ENCODE measurements at places on chromosomes 11 and 22. TPM values are rescaled to one million over a fixed set of nuclear protein-coding genes. Genes with fewer than 3 reads are reported as not detected.

Gene CCDC81
- 2.1 TPM for total RNA-seq

Gene FDXACB1
- 4.8 TPM for total RNA-seq

Gene DBX1
- 29.6 TPM for total RNA-seq

GRCh38 chr11:67268081-67268961, 2.0 kb downstream of the GRK2 start:
- no peak for DNase-seq

DNA sequence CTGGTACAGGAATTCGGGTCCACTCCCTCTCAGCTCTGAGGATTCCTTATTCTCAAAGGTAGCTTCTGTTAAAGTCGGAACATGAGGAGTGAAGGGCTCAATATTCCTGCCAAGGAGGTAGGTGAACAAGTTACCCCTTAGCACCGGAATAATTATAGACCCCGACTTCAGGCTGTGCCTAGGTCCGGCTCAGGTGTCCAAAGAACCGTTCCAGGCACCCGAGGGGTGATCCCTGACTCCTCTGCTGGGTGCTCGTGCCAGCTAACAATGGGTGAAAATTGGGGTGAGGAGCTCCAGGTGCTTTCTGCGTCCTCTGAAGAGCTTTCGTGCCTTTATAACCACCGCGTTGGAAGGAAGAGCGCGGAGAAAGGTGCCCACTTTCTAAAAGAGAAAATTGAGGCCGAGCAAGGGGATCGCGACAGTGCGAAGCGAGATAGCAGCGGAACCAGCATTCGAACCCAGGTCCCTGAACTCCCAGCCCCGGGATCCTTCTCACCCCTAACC, 393 bp downstream of the CYB561A3 start:
- no peak for DNase-seq

DNA sequence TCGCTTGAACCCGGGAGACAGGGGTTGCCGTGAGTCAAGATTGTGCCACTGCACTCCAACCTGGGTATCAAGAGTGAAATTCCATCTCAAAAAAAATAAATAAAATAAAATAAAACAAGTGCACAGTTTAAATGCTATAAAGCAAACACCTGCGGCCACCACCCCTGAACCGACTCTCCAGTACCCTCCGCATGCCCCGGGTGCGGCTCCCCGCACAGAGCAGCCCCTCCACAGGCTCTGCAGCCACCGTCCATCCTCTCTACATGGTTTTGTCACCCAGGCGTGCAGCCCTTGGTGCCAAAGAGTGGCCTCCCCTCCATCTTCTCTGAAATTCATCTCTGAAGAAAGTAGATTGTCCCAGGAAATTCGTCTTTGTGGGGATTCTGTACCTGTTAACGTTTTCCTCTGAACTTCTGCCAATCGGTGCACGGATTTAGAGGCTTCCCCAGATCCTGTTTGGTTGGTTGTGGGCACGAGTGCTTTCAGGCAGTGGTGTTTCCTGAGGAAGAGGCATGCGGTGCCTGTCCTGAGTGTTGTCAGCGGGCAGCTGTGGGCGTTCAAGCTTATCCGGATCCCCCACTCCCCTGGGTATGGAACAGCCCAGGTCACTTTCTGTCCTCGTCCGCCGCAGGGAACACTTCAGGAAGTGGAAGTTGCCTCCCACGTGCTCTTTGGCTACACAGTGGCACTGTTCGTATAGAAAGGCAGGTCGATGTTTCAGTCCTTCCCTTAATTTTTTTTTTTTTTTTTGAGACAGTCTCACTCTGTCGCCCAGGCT, 4.1 kb downstream of the MIOX start:
- DNase-seq, result no peak

DNA sequence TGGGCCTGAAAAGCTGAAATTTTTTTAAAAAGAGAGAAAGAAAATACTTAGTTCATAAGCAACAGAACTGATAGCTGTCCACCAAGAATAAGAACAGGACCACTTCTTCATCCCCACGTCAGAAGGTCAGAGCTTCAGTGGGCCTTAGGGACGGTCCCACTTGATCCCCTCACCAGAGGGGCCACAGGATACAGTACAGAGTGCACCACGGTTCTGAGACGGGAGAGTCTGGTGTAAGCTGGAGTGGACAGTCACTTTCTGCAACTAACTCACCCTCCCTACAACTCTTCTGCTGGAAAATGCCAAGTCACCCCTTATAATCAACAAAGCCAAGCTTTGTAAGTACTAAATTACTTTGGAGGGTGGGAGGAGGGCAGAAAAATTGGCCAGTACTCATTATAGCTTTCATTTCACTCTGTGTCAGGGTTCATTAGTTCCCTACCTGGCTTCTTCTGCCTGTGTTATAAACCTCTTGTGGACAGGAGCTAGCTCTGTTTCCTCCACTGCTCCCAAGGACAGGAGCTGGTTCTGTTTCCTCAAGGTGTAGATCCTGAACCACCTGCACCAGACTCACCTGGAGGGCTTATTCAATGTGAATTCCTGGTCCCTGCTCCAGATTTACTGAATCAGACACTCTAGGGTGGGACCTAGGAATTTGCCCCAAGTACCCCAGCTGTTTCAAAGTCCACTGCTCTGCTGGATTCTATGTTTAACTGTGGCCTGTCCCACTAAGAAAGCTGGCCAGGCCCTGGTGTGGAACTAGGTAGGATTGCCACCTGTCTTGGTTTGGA, 39.6 kb downstream of the SCGB1A1 start:
- no peak for DNase-seq

GRCh38 chr11:46391186-46391577, 394 bp downstream of the CHRM4 start:
- DNase-seq, result no peak

DNA sequence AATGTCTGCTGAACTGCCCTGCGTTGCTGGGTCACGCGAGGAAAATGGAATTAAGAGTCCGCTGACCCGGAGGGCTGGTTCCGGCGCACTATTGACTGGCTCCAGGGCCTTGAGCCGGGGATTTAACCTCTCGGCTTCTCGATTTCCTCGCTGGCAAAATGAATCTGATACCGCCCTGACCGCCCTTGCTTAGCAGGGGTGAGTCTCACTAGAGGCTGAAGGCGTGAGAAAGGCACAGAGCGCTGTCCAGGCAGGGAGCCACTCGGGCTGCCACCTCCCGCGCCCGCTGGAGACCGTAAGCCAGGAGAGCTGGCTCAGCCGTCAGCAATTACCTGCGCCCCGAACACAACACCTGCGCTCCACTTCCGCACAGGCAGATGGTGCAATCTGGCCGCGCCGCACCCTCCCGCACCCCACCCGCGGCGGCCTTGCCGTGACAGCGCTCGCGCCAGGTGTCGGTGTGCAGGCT, 65.6 kb downstream of the BUD13 start:
- no peak for DNase-seq

DNA sequence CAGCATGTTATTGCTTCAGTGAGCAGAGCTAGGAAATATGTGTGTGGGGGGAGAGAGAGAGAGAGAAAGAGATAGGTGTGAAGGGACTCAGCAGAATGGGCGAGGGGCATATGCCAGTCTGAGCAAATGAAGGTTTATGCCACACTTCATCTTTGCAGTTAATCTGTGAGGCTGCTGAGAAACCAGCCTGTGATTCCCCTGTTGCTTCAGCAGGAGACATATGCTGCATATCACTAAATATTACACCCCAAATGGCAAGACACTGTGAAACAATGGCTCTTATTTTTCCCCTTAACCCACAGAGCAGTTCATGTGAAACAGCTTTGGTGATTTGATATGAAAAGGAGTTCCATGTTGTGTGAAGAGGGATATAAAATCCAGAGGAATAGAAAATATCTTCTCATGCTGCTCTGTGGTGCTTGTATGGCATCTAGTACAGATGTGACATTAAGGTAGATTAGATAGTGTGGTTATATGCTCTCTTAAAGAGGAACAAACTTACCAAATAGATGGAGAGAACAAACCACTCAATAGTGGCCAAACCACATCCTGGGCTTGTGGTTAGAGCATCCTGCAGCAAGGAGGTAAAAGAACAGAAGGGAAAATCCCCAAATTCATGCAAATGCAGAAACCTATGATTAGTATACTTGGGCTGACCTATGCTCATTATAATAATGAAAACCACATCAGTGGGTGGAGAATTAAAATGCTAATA, 864.2 kb downstream of the FAM181B start:
- no peak for DNase-seq

DNA sequence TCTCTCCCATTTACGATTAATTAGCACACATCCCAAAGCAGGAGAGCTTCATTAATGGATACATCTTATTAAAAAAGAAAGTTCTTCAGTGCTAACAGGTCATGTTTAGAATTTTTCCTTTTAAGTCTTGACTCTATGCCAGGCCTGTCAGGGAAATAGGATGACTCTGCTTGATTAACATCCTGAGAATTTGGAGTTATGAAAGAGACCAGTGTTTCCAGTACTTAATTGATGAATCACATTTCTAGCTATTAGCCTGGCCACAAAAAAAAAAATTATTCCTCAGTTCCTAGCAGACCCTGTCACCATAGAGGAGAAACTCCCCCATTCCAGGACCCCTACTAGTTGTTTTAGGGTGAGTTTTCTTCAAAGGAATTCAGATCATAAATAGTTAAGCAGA, 23.6 kb upstream of the ME3 start:
- no peak for DNase-seq

DNA sequence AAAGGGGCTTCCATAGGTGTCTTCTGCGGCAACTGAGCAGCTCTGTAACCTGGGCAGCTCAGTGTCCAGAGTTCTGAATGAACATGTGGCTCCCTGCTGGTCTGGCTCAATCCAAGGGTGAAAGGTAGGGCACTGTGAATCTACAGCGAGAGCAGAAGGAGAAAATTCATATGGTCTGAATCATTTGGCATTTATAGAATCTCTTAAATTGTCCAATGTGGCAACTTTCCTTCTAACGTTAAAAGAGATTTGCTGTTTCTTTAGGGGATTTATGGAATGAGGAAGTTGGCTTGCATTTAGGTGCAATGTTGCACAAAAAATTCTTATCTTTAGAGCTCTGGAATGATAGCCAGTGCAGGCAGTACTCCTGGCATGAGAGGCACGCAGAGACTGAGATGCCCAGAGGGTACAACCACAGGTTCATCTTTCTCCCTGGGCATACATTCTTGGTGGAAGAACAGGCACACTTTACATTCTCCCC, 17.0 kb downstream of the ATXN10 start:
- DNase-seq, result no peak

DNA sequence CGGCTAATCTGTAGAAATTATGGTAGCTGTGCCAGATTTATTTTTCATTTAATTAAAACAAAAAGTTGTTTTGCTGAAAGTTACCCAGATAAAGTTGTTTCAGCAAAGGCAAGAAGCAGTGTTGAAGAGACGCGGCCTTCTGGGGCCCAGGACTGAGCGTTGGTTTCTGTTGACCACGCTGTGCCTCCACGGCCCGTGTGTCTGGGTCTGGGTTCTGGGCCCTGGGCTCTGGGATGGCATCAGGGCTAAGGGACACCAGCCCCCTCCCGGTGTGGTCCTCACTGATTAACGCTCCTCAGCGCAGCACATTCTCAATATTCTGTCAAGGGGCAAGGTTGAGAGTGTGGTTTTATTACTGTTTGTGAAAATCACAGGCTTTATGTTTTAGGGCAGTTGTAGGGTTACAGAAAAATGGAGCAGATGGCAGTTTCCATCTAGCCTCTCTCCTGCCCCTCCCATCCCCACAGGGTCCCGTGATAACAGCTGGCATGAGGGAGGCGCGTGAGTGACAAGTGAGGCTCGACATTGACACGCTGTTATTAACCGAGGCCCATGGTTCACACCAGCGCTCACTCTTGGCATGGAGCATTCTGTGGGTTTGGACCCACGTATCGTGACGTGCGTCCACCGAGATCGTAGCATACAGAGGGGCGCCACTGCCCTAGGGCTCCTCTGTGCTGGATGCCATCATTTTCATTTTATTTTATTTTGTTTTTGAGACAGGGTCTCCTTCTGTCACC, 1231.4 kb downstream of the BRD1 start:
- no peak for DNase-seq

Measured in neural crest cell (in vitro differentiated cells).